ENCODE measurements at places on chromosomes 3 and 15.

DNA sequence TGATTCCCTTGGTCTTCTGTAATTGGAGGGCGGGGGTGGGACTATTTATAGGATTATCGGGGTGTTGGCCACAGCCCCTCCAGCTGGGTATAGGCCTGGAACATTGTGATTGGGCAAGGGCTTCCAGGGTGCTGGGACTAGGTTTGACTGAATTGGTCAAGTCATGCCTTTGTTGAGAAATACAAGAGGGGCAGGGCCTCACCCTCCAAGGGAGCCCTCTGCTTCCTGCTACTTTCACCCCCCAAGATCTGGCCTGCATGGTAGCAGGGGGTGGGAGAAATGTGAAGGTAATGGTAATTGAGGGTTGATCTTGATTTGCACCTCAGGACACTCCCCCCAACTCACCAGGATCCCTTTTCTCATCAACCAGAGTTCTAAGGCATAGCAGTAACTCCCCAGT is 25.2 kb downstream of the TRIM71 start:
- no peak for DNase-seq

DNA sequence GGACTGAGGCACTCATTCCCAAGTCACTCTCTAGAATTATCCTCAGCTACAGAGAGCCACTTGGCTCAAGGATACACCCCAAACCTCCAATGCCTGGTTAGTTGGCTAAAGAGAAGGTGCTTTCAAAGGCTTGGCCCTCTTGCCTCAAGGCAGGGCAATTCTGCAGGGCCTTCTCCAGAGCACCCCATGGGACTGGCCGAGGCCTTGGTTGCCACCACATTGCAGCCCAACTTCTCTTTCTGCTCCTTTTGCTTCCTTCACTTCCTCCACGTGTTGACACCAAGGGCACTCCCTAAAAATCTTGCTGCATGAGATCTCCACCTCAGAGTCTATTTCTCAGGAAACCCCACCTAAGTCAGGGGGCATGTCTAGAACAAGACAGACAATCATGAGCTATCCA is 36.7 kb downstream of the MEGF11 start:
- DNase-seq, result no peak

- no peak for DNase-seq
Measured at GRCh38 chr3:32423534-32423933, 31.9 kb downstream of the CMTM7 start.

DNA sequence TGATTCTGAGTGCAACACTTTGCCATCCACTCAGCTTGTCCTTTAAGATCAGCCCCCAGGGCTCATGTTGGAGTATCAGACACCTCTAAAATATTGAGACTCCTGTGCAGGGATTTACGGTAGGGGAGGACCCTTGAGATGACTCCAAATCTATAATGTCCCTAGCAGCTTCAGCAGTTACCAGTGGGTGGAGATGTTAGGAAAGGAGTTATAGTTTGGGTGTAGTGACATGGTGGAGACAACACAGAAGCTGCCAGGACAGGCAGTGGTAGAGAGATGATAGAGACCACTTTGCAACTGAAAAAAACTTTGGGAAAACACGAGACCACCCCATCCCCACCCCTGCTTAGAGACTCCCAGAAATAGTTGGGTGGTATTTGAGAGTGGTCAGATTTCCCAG is 43.3 kb upstream of the GSK3B start:
- DNase-seq, result no peak

- DNase-seq, result no peak
Measured at GRCh38 chr15:74227968-74228722, 8.0 kb upstream of the CCDC33 start.

GRCh38 chr3:46096336-46096735 is 69.1 kb upstream of the XCR1 start:
- no peak for DNase-seq

GRCh38 chr15:71687902-71688508 is 122.3 kb upstream of the NR2E3 start:
- no peak for DNase-seq

GRCh38 chr15:61853195-61853594 is 207.1 kb downstream of the VPS13C start:
- no peak for DNase-seq

- no peak for DNase-seq
Measured at GRCh38 chr3:72782521-72782920, 65.7 kb downstream of the SHQ1 start.

DNA sequence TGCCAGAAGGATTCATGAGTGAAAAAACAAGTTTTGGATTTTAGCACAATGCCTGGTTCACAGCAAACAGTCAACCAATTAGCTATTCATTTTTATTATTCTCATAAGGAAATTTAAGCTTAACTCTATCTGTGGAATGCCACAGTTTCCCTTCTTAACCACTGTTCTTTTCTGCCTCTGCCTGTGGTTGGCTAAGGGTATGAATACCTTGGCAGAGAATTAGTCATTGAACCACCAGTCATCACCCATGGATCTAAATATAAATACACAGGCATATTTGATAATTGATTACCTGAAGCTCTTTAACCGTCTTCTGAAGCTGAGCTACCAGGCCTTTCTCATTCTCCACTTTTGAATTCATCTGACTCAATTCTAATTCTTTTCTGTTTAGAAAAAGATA is 79.9 kb downstream of the MYH15 start:
- DNase-seq, result no peak

DNA sequence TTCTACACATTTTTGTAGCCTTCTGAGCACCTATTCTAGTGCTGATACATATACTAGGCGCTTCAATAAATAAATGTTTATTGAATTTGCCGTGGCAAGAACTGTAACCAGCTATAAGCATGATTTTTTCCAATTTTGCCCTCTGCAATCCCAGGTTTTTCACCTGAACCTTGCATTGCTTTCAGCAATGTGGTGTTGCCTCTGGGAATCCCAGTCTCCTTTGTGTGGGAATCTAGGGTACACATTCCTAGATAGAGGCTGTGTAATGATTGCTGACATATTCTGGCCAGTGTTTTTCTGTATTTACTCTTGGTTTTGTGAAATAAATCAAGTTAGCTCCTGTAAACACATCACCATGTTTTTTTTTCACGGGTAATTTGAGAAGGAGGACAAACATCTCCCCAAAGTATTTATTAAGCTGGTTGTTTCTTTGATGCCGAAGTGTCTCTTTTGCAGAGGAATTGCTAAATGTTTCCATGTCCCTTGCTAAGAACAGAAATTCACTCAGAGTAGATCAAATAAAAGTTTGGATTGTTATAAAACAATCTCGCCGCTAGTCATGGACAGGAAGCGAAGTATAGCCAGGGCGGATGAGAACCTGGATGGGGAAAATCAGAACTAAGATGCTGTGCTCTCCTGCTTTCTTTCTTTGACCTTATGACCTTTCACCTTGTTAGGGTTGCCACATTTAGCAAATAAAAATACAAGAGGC is 1.2 kb downstream of the CFAP91 start:
- no peak for DNase-seq

GRCh38 chr3:69072928-69073327 is 7.2 kb downstream of the UBA3 start:
- DNase-seq, result no peak

- no peak for DNase-seq
Measured at GRCh38 chr3:71090207-71090606, 493.3 kb downstream of the FOXP1 start.

DNA sequence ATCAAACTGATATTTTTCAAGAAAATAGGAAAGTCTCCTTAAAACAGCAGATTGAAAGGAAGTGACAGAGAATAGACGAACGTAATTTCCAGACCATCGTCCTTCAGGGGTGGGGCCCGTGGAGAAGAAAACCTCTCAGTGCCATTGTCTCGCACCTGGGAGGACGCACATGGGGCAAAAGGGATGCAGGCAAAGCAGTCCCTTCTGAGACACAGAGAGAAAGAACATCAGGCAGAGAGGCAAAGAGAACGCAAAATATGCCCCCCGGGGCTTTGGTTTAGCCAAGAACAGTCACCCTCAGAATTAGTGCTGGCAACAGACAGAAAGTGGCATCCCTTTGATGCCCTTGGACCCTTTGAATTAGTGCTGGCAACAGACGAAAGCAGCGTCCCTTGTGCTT is 37.0 kb downstream of the MUC20 start:
- no peak for DNase-seq

DNA sequence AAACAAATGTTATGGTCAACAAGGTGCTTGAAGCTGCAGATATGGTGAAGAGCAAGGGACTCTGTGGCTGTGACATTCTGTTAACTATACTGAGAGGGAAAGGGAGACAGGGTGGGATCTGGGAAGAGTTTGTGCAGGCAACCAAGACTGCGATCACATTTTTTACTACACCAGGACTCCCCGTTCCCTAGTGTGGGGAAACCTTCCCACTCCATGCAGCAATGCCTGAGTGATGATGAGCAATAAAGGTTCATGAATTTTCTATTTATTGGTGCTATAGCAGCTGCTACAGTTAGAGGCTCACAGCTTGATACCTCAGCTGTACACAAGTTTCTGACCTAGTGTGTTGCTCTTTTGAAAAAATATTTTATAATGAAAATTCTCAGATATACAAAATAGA is 160.9 kb upstream of the SGO1 start:
- DNase-seq, result no peak

GRCh38 chr3:8584661-8585060 is 59.9 kb downstream of the SSUH2 start:
- DNase-seq, result no peak

DNA sequence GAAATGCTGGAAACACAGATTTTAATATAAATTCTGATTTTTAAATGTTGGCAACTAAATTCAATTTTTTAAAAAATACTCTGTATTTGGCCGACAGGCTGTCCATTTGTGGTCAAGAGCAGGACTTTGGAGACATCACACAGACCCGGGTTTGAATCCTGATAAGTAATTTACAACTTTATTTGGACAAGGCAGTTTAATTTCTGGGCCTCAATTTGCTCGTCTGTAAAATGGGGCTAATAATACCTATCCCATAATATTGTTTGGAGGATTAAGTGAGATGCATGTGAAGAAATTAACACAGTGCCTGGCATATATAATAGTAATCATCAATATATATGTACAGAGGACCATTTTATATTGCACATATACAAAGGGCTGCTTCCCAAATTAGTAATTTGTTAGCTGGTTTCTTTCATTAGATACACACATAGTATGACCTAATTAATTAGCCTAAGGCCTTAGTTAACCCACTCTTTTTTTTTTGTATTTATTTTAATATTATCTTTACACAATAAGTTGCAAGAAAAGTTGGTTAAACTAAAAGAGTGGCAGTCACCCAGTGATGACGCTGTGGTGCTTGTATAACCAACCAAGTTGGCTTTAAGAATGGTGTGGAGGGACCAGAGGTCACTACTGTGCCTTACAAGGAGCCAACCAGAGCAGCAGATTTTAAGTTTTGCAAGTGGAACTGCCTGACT is 665 bp downstream of the PIGB start:
- DNase-seq, result peak; percentile 61

GRCh38 chr3:181362378-181362777 is 349.3 kb upstream of the SOX2 start:
- no peak for DNase-seq

DNA sequence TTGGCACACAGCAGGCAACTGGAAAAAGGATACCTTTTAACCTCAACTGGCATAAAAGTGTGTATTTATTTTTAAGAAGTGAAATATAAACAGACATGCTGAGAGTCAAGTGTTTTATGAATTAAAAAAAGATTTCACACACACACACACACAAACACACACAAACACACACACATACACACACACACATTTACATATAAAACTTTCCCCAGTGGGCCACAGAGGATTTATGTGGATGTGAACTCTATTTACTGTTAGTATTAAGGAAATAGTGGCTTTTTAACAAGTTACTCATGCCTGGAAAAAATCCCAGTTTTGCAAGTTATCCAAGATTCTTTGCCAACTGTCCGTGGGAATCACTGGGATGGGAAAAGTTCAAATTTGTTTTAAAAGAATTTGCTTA is 725.9 kb upstream of the NR2F2 start:
- DNase-seq, result no peak

DNA sequence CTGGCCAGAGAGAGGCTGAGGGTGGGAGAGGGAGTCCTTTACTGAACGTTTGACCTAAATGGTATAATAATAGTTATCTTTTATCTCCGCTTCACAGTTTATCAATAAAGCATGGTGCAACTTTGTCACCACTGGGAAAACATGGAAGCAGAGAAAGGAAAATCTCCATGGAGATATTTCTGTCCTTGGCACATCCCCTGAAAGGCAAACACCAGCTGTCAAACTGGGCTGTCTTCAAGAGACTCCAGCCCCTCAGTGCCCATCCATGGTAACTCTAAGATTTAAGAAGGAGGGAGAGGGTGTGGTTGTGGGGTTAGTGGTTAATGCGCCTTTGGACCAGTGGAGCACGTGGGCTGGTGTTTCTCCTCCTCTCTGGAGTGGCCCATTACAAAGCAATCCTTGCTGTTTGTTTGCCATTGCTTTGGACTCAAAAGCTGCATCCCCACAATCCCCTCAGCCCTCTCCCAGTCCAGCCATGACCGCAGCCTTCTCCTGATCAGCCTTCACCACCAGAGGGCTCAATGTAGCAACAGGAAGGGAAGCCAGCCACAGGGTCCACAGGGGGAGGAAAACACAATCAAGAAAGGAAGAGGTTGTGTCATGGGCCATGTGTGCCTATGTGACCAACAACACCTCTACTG is 38.2 kb upstream of the FAM174B start:
- no peak for DNase-seq

- DNase-seq, result no peak
Measured at GRCh38 chr15:89936786-89937265, 24.1 kb upstream of the ARPIN start.

GRCh38 chr15:38696109-38696727 is 131.6 kb upstream of the RASGRP1 start:
- peak; percentile 36 for DNase-seq

- DNase-seq, result no peak
Measured at GRCh38 chr3:147049821-147050220, 356.5 kb downstream of the ZIC4 start.

DNA sequence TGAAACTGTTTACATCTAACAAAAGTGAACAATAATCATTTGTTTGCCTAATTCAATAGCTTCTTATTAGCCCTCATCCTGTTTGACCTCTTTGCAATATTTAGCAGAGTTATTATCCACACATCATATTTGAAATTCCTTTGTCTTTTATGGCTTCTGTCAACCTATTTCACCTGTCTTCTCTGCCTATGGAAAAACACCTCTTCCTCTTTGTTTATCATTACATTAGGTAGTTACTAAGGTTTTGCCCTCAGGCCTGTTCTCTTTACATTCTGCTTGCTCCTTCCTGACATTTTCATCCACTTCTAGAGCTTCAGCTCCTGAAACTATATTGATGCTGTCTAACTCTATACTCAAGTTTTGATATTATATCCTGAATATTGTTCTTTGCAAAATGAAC is 183.0 kb downstream of the SUCNR1 start:
- no peak for DNase-seq

- DNase-seq, result no peak
Measured at GRCh38 chr3:161171639-161172552, 49.2 kb upstream of the NMD3 start.

DNA sequence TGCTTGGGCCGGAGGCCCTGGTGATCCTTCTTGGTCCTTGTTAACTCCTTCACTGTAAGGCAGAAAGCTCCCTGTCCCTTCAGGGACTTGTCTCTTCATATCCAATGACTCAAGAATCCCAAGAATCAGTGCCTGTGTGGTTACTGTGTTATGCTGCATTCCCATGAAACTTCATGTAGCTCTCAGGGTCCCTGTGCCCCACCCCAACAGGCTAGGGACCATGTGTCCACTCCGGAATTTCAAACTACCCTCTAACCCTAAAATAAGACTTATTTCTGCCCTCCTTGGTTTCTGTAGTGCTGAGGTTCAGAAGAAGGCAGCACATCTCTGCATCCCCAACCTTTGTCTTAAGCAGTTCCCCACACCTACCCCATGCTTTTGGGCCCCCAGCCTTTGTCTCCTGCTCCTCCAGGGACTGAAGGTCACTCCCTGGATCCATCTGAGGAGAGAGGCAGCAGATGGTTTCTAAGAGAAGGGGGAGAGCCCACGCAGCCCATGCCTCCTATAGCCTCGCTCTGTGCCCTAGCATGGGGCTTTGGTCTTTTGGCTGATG is 531 bp upstream of the MAP1A start:
- DNase-seq, result no peak

Measured in GM20000 (cell line).